ENCODE measurements at places on chromosomes 11 and 22.
A peak's percentile ranks its signal among the peaks of the same experiment; 100 is the strongest.

GRCh38 chr11:30666817-30667216 lies 80.7 kb upstream of the MPPED2 start:
- DNase-seq, result no peak

DNA sequence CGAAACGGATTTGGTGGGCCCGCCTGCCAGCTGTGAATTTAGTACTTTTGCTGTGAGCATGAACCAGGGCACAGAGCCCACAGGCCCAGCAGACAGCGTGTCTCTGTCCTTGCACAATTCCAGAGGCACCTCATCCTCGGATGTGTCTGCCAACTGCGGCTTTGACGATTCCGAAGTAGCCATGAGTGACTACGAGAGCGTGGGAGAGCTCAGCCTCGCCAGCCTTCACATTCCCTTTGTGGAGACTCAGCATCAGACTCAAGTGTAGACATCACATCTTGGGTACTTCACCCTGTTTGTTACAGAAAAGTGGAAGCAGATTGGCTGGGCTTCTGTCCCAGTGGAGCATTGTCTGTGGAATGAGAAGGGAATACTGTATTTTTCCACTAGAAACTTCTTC lies 78.6 kb upstream of the MTNR1B start:
- DNase-seq, result no peak

DNA sequence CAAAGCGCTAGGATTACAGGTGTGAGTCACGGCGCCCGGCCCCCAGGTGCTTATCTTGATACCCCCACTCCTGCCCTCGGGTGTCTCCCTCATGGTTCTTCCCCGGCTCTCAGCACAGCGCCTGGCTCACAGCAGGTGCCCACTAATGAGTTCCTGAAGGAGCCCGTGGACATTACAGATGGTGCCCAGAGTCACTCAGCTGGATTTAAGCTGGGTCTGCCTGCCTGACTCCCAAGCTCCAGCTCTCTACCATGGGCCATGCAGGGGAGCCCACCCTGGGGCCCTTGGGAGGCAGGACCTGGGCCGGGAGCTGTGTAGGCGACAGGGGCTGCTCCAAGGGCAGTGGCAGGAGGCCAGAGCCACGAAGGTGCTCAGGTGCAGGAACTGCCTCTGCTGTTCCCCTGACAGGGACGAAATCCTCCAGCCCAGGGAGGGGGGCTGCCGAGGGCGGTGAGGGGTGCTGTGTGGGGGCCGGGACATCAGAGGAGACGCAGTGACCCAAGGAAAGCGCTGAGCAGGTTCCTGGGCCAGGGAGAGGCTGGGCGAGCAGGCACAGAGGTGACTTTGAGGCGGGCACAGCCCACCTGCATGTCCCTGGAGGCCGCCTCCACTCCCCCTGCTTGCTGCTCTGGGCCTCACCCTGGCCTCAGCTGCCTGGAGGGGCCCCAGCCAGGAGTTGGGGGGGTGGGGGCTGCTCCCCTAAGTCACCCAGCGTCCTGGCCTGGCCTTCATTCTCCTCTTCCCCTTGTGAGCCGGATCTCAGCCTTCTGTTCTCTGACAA lies 14.6 kb upstream of the FLRT1 start:
- DNase-seq, result no peak

- peak; percentile 87 for DNase-seq
Observed at GRCh38 chr11:72831521-72832300, 17.5 kb downstream of the ATG16L2 start.

DNA sequence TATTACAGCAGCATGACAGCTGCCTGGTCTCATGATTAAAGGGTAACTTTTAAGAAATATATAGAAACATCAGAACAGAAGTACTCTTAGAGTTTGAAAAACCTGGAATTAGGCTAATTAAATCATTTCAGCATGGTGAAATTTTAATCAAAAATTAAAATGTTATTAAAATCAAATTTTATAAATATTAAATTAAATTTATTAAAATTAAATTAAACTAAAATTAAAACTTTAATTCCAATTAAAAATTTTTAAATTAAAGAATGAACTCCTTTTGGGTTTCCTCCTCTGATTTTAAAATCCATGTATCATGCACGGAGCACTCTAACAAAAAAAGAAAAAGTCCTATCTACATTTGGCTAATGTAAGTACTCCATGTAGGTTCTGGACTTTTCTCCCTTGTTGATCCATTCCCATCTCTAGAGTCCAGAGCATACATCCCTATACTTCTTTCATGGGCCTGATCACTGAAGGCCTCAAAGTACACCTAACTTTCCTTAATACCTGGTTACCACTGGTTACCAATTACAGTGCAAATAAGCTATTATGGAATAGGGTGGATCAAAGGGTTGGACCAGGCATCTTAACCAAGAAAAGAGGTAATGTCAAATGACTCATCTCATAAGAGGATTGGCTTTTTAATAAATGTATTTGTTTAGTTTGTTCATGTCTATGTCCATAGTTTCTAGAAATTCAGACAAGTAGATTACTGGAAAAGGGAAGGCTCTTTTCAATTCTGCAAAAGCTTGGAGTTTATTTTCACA lies 48.4 kb upstream of the MUC15 start:
- DNase-seq, result no peak

DNA sequence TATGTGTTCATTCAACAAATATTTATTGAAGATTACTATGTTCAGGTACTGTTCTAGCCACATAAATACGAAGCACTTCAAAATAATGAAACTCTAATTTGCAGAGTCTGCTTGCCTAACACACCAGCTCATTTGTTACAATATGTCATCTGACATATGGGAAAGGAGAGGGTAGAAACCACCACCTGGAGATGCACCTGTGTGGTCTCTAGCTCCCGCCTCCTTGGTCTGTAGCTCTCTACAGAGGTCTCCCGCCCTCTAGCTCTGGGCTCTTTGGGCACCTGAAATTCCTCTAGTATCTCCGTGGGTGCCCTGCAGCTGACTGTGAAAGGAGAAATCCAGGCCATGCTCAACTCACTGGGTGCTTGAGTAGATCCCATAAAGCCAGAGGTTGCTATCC lies 51.4 kb upstream of the DBX1 start:
- DNase-seq, result no peak

GRCh38 chr22:19036523-19037273 lies 85.5 kb downstream of the DGCR2 start:
- DNase-seq, result peak; percentile 53

- DNase-seq, result no peak
Observed at GRCh38 chr11:1812274-1812673, 22.5 kb upstream of the SYT8 start.

GRCh38 chr11:84628871-84629620 lies 998.1 kb downstream of the DLG2 start:
- no peak for DNase-seq

DNA sequence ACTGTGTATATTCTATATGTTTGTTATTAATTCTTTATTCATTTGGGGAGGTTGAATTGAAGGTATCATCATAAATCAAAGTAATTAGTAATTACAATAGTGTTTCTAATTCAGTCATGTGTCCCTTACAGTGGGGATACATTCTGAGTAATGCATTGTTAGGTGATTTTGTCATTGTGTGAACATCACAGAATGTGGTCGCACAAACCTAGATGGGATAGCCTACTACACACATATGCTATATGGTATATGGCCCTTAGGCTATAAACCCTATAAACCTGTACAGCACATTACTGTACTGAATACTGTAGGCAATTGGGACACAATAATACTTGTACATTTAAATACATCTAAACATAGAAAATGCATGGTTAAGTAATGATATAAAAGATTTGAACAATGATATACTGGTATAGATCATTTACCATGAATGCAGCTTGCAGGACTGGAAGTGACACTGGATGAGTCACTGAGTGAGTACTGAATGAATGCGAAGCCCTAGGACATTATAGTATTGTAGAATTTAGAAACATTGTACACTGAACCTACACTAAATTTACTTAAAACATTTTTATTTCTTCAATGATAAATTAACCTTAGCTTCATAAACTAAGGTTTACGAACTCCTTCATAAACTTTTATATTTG lies 936.2 kb upstream of the CHORDC1 start:
- DNase-seq, result no peak

- DNase-seq, result no peak
Observed at GRCh38 chr22:46959369-46959768, 196.9 kb downstream of the TBC1D22A start.
